Vagina (tissue), 2 donors: ENCODE measurements at places on chromosomes 2 and 18. TPM values are rescaled to one million over a fixed set of nuclear protein-coding genes. Genes with fewer than 3 reads are reported as not detected.

PSMA8 gene
- not detected for total RNA-seq

DNA sequence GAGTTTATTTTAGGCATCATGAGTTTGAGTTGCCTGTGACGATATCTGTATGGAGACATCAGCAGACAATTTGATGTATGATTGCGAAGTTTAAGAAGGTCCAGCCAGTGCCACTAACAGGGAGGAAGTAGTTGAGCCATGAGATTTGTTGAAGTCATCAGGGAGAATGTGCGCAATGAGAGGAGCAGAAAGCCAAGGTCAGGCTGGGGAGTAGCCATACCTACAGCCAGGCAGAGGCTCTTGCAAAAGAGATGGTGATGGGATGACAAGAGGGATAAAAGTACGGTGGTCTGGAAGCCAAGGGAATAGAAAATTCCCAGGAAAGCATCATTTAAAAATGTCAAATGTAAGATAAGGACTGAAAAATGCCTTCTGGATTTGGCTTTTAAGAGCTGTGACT lies 51.2 kb downstream of the LIMS1 start:
- H3K27ac ChIP-seq = no peak overlapping the region
- H3K36me3 ChIP-seq = no peaks in the 10 kb centered on the region
- H3K4me1 ChIP-seq = peaks cover 47% of the 10 kb centered on the region
- H3K27me3 ChIP-seq = no peaks in the 10 kb centered on the region
- no peak for DNase-seq
- H3K4me3 ChIP-seq = no peak overlapping the region

DNA sequence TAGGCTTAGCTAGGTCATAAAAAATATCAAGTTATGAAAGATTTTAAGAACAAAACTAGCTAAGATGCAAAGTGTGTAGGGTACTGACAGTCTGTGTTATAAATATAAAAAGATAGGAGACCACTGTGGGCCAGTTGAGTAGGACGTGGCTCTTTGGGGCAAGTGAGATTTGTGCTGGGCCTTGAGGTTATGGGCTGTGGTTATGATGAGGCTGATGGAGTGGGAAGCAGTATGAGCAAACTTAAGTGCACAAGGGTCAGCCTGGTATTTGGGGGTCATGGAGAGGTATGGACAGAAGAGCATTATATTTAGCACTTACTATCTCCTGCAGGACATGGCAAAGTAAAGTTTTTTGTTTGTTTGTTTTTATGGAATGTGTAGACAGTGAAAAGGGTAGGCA lies 70.1 kb downstream of the SETBP1 start:
- H3K4me1 ChIP-seq = peaks cover 14% of the 10 kb centered on the region
- no peaks in the 10 kb centered on the region for H3K36me3 ChIP-seq
- no peak for DNase-seq
- no peak overlapping the region for H3K27ac ChIP-seq
- H3K27me3 ChIP-seq = no peaks in the 10 kb centered on the region
- H3K4me3 ChIP-seq = no peak overlapping the region

GRCh38 chr18:3236470-3236869 lies 11.1 kb upstream of the MYL12A start:
- no peak for DNase-seq
- no peaks in the 10 kb centered on the region for H3K27me3 ChIP-seq
- H3K4me1 ChIP-seq = no peaks in the 10 kb centered on the region
- no peak overlapping the region for H3K27ac ChIP-seq
- no peak overlapping the region for H3K4me3 ChIP-seq
